A172 (cell line): ENCODE measurements at places on chromosomes 1 and 21. TPM values are rescaled to one million over a fixed set of nuclear protein-coding genes. Genes with fewer than 3 reads are reported as not detected.
A peak's percentile ranks its signal among the peaks of the same experiment; 100 is the strongest.

Gene ARHGEF16
- total RNA-seq: 1.8 and 3.6 TPM in 2 replicates

Gene NMNAT2
- total RNA-seq: 3.0 and 3.1 TPM in 2 replicates

Gene ARMH1
- total RNA-seq: not detected in 2 replicates

Gene PRKACB
- 12.5 and 14.6 TPM in 2 replicates for total RNA-seq

DNA sequence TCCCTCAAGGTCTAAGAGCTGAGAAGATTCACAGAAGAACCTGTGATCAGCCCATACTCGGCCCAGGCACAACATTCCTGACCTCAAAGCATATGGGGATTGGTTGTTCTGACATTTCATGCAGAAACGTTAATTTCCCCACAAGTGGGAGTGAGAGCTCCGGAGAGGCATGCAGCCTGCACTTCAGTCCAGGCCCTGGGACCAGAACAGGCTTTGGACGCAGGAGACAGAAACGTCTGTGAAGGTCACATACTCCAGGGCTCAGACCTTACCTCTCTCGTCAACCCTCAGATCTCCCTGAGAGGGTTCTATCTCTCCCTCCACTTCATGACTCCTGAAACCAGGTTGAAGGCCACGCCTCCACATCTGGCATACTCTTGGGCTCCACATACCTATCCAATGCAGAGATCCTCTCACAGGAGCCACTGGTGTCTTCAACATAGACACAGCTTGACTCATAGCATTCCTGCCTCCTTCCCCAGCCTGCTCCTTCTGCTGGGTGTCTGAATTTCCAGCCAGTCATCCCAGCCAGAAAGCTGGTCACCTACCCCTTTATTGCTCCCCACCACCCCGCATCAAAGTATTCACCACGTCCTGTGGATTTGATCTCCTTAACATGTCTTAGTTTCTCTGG, 149.2 kb downstream of the OMA1 start:
- peak; percentile 64 for DNase-seq

Gene PGLYRP3
- not detected in 2 replicates for total RNA-seq

- no peak for DNase-seq
These were observed 87.7 kb downstream of the RAB3GAP2 start for GRCh38 chr1:220184506-220184905.

GRCh38 chr1:176517484-176517883, 54.5 kb downstream of the PAPPA2 start:
- DNase-seq: peak; percentile 93
